Amniotic epithelial cell (primary cell): ENCODE measurements at places on chromosomes 6 and 20.

DNA sequence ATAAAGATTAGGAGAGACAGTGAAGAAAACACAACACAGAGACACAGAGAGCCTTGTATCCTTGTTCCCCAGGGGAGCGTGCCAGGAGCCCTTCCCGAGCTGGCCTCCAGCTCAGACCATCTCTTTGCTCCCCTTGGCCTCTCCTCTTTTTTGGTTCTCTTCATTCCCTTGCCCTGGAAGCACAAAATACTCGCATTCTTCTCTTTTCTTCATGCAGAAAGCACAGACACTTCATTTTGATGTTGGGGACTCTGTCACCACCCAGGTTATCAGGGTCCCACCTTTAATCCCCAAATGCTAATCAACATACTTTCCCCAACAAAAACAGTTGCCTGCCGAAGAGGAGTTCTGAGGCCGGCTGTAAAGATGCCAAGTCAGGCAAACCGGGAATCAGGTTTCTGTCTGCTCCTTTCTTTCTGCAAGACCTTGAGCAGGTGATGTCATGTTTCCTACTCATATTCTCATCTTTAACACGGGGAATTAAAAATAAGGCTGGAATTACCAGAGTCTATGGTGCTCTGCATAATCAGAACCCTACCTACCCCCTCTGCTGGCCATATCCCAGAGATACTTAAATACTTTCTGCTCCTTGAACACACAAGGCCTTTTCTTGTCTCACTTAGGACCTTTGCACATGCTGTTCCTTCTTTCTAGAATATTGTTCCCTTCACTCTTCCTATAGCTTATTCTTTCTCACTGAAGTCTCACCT is 21.7 kb downstream of the TGM6 start:
- DNase-seq = peak; percentile 28

- DNase-seq = peak; percentile 29
Measured at GRCh38 chr20:11235058-11235457, 561.3 kb upstream of the JAG1 start.

DNA sequence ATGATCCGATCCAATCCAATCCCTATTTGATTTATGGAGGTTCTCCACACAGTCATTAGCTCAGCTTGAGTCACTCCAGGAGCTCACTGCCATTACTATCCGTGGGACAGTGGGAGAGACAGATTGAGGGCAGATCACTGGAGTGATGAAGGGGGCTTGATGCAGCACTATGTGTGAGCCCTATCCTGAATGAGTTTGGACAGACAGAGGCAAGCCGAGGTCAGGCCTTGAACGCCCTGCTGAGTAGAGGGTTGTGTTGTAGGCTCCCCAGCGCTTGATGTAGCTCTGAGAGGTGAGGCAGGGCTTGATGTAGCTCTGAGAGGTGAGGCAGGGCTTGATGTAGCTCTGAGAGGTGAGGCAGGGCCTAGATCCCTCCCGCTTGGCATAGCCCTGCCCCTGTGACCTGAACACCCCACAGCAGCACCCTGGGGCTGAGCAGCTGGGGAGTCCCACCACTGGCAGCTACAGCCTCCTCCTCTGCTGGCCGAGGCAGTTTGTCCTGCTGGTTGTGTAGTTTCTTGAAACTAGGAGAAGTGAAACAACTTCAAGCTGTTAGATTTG is 58.7 kb downstream of the ZFAND3 start:
- DNase-seq = peak; percentile 16

DNA sequence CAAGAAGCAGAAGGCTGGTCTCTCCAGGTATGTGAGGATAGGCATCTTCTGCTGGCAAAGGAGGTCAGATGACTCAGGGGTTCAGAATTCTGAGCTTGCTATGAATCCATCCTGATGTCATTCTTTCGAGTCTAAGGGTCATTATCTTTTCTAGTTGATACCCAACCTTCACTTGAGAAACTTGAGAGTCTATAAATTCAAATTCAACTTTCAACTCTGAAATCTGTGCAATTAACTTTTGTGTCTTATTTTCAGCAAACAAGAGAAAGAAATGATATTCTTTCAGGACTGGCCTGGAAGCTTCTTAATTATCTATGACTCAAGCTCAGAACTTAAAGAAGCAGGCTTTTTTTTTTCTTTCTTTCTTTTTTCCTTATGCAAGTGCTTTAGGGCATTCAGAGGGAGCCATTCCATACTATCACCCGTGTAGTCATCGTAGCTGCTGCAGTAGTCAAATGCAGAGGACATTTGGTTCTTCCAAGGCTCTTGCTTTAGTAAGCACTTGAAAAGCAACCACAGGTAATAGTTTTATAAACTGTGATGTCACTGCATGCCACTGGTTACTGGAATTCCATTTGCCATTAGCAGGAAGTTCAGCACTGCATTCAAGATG is 93.0 kb downstream of the ADTRP start:
- peak; percentile 77 for DNase-seq

GRCh38 chr6:158907931-158908330 is 88.8 kb upstream of the EZR start:
- DNase-seq = no peak
